ENCODE measurements at places on chromosomes 7 and 10.
A peak's percentile ranks its signal among the peaks of the same experiment; 100 is the strongest.

GRCh38 chr7:142418326-142418725 is 160.5 kb upstream of the PRSS58 start:
- no peak for DNase-seq

DNA sequence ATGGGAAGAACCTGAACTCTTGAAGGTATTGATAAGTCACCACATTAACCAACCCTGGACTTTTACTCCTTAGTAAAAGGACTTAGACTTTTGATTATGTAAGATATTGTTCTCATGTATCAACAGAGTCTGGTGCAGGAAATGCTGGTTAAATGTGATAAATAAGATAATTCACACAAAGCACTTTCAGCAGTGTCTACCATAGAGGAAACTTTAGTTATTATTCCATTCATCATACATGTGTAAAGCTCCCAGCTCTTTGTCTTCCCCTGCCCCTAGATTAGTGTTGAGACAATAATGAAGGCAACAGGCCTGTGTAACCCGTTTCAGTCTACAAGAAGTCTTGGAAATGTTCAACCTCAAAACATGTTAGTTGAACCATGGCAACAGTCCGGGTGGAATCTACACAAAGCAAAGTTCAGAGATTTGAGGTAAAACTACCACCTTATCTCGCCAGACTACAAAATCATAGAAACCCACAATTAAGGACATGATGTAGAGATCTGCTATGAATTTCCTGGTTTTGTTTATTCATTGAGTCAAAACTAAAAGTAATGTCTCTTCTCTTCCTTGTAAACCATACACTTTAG is 109.9 kb upstream of the ADO start:
- no peak for DNase-seq

DNA sequence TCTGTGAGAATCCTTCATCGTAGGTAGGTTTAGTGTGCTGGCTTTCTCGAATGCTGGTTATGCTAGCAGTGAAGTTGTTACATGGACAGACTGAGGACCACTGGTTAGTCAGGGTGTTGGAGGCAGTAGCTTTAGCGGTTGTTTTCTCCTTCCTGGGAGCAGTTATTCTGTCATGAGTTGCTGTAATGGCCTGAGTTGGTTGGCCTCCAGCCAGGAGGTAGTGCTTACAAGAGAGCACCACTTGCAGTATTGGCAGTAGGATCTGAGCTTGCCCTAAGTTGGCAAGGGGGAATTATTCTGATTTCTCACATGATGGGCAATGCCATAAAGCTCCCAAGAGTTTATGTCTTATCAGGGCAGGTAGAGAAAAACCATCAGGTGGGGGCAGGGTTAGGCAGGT is 58.0 kb downstream of the IPMK start:
- peak; percentile 14 for DNase-seq

GRCh38 chr7:50940621-50941020 is 157.9 kb upstream of the GRB10 start:
- DNase-seq: no peak

GRCh38 chr10:46282842-46283574 is 3.8 kb upstream of the ANTXRL start:
- DNase-seq: no peak

GRCh38 chr7:117479225-117480054 is at the start of gene CFTR:
Gene CFTR, plus strand, starts transcription at chr7:117480025. Its CDS starts 70 bp downstream, at chr7:117480095.
- no peak for DNase-seq

DNA sequence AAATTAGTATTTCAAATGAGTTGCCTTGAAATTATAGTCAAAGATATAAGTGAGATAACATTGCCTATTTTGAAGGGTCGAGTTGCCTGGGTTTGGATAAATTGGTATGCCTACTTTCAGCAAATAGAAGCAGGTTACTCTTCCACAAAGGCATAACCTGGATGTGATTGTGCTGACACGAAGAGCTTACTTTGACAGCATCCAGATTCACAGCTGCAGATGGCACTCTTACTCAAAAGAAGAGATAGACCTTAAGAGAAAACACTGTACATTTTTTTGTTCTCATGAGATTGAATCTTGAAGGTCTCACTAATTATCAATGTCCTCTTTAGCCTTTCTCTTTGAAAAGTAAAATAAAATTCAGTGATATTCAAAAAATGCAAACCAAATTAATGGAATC is 1338.7 kb downstream of the REEP3 start:
- DNase-seq: no peak

DNA sequence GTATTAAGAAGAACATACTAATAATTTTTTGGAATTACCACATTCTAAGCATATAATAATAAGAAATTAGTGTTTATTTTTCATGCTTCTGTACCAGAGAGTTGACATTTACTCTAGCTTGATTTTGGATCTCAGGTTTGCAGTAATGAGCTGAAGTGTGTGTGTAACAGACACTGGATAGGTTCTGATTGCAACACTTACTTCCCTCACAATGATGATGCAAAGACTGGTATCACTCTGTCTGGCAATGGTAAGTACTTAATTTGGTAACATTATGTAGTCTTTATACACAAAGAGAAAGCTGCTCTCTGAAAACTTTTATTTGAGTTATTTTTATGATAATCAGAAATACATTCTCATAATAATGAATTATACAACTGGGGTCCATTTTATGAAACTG is 54.1 kb downstream of the SRI start:
- no peak for DNase-seq

DNA sequence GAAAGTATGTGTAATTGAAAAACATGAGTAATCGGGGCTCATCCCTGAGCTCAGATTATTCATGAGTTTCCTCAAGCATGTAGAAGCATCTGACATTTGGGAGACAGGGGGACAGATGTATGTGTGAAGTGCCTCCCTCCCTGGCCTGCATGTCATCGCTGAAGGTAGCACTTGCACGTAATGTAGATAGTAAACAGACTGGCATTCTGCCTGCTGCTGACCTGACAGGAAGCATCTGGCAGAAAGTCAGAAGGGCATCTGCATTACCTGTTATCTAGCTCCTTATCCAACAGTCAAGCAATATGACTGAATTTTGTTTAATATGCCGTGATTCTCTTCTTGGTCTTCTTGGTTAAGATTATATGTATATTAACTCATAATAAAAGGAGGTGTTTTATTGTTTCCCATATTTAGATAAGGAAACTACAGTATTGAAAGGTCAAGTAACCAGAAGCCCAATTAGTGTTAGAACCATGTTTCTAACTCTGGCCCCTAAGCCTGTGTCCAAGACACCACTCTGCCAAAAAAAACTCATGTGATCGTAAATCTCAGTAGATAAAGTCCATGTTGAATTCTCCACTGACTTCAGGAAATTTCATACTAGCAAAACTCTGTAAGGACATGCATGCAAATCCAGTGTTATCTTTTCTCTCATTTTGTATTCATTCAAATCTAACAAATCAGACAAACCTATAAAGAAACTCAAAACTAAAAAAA is 918.1 kb upstream of the MBL2 start:
- DNase-seq: no peak

DNA sequence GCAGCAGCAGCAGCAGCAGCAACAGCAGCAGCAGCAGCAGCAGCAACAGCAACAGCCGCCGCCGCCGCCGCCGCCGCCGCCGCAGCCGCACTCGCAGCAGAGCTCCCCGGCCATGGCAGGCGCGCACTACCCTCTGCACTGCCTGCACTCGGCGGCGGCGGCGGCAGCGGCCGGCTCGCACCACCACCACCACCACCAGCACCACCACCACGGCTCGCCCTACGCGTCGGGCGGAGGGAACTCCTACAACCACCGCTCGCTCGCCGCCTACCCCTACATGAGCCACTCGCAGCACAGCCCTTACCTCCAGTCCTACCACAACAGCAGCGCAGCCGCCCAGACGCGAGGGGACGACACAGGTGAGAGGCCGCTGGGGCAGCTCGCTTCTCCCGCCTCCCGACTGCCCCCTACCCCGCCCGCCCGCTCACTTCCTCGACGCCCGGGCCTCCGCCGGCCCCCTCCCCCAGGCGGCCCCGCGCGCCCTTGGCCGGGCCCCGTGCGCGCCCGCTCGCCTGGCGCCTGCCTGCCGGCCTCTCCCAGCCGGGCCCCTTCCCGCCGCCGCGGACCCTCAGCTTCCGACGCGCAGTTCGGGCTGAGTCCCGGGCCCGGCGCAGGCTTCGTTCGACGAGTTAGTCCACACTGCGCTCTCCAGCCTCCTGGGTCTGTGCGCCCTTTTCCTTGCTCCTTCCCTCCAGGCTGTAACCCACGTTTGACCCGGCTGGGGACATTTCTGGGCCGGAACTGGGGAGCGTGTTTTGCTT is 882 bp downstream of the DLX6 start:
- DNase-seq: peak; percentile 35

DNA sequence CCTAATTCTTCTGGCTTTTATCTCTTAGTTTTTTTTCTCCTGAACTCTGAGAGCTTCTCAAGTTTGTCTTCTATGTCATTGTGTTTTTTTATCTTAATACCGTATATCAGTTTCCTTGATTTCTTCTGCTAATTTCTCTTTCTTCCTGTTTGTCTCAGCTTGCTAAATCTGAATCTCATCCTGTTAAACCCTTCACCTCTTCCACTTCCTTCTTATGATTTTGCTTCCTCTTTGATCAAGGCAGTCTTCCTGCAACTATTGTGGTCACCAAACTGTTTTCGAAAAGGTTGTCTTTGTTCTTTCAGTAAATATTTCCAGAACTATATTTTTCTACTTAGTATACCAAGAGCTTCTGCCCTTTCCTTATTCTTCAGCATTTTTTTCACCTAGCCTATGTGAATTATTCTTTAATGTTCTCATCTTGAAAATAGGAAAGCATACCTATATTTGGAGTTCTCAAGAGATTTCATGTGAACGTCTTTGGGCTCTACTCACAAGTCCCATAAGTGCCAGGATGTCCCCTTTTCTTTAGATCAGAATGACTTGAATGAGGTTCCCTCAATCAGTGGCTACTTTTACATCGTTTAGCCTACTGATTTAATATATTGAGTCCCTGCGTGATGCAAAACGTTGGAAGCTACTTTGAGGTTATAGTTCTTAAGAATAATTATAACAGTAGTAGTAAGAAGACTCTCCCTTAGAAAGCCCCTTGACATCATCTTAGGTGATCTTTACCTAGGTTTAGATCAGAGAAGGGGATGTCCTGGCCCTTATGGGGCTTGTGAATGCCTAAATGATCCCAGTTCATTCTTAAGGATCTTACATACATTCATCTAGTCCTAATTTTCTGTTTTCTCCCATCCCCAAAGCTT is 415.4 kb upstream of the AUTS2 start:
- DNase-seq: no peak

GRCh38 chr10:94218493-94219183 is 144.1 kb downstream of the NOC3L start:
- DNase-seq: no peak

- DNase-seq: peak; percentile 11
Measured at GRCh38 chr7:36638140-36638539, 86.2 kb downstream of the AOAH start.

DNA sequence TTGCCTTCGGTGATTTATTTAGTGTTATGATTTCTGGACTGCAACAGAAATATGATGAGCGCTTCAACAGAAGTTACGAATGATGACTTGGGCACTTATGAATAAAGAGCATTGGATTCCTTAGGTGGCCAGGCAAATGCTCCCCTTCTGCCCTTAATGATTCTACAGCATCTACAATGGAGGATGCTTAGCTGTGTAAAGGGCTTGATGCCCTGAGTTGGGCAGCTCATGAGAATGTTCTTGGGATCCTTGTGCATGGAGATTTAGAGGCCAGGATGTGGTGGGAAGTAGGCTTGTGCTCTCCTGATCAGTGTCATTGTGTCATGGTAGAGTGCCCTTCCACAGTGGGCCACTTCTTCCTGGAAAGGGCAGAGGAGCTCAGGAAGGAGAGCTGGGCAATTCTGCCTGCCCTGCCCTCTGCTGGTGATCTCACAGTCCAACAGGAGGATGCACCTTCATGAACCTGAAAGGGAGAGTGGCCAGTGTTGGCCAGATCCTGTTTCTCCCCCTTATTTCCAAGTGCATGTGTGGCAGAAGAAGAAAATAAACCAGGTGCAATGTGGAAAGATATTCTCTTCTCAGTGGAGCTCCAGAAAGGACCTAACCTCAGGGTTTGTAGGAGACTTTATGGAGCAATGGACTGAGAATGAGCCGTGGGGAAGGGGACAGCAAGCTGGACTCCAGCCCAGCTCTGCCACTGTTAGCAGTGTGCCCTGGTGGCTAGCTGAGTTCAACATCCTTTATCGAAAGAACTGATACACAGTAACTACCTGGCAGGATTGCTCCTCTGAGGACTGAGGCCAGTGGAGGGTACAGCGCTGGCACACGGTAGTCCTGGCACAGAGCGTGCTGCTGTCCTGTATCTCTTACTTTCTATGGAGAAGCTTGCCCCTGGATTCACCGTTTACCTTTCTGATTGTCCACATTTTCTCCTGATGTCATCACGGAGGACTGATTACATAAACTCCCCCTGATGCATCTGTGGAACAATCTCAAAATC is 182.9 kb downstream of the BMPER start:
- DNase-seq: no peak

DNA sequence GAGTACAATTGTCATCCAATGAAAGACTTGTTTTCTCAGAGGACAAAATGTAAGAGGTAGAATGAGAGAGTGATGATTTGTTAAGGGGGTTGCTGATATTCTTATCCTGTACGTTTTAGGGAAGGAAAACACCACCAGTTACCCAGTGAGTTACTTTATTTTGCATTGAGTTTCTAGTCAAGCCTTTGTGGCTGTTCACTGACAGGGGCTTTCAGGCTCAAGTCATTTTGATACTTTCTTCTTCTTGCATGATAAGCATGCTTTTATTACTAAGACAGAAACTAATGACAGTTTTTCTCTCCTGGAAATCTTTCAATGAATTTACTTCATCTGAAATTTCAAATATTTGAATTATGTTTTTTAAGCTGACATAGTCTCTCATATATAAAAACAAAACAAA is 710.2 kb upstream of the POM121L12 start:
- no peak for DNase-seq

DNA sequence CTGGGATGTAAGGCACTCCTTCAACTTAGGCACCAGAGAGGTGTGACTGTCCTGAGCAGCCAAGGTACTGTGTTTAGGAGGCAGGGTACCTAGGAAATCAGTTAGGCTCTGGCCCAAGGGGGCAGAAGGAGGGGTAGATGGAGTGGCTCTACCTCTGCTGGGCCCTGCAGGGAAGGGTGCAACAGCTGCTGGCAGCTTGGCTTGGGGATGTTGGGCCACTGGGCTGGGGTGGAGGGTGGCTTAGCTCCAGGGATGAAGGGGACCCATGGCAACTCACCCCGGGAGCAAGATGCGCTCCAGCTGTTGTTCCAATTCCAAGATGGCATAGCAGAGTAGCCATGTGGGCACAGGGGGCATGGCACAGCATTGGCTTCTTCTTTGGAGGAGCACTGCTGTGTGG is 42.1 kb downstream of the NEURL1 start:
- no peak for DNase-seq

DNA sequence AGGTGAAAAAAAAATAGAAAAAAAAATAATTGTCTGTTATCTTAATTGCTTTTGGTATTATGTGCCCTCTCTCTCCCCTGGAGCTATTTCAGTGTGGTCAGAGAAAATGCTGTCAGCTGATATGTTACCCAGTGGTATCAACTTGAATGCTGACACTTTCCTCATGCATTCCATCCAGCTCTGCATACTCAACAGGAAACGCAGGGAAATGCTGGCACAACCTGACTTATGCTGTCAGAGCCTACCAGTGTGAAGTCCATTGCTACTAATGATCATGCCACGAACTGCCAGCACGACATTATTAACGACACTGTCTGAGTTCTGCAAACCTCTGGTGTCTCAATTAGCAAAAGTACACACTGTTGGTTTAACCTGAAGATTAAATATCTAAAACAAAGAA is 182.8 kb downstream of the ZWINT start:
- DNase-seq: no peak

Data from NCI-H2029 treated with DMSO at 0.1 percent for 48 hours (cell line).